Uterus (tissue), 4 donors: ENCODE measurements at places on chromosomes 7 and 10. TPM values are rescaled to one million over a fixed set of nuclear protein-coding genes. Genes with fewer than 3 reads are reported as not detected.

The TMUB1 gene
- 2.9 TPM for total RNA-seq

The ZPBP gene
- 0.62 TPM for total RNA-seq

The SH2D4B gene
- 1.4 TPM for total RNA-seq

The AIMP2 gene
- 9.1 TPM for total RNA-seq

The HDAC9 gene
- 96.2 TPM for total RNA-seq

GRCh38 chr7:43592326-43592725 is 9.4 kb downstream of the STK17A start:
- H3K4me3 ChIP-seq, result no peak overlapping the region
- no peak for DNase-seq
- no peaks in the 10 kb centered on the region for H3K4me1 ChIP-seq
- no peak overlapping the region for H3K27ac ChIP-seq
- no peaks in the 10 kb centered on the region for H3K27me3 ChIP-seq
- no peaks in the 10 kb centered on the region for H3K36me3 ChIP-seq

DNA sequence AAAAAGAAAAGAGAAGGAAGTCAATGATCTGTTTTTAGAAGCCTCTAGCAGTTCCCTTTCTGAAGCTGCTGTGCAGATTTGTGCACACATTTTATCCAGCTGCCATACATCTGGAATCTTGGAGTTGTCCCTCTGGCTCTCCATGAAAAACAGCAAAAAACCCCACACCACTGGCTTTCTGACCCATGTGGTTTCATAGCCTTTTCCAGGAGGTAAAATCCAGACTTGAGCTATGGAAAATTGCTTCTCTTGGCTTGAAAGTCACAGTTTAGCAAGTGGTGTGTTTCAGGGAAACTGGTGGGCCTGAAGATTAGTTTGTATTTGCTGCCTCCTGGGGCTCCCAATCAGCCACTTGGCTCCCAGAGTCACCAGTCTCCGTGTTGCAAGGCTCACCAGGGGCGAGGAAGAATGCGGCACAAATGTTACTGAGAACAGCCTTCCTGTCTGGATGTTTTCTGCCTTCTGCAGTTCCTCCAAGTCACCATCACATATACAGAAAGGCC is 50.1 kb upstream of the ADRB1 start:
- no peaks in the 10 kb centered on the region for H3K36me3 ChIP-seq
- no peaks in the 10 kb centered on the region for H3K27me3 ChIP-seq
- no peaks in the 10 kb centered on the region for H3K4me1 ChIP-seq
- H3K27ac ChIP-seq, result no peak overlapping the region

DNA sequence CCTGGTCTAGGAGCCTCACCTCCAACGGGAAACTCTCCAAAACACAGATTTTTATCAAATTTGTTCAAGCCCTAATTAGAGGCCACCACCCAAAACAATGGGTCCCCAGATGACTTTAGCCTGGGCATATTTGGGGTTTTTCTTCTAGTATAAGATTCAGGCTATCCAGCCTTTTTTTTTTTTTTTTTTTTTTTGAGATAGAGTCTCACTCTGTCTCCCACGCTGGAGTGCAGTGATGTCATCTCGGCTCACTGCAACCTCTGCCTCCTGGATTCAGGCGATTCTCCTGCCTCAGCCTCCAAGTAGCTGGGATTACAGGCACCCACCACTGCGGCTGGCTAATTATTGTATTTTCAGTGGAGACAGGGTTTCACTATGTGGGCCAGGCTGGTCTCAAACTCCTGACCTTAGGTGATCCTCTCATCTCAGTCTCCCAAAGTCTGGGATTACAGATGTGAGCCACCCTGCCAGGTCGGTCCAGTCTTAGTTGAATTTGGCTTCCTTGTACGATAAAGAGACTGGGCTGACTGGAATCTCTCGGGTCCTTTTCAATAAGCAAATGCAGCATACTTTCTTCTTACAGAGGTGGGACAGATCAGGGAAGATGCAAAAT is 91.4 kb upstream of the KLF6 start:
- H3K27ac ChIP-seq, result no peak overlapping the region
- no peak overlapping the region for H3K4me3 ChIP-seq
- H3K4me1 ChIP-seq, result no peaks in the 10 kb centered on the region
- H3K27me3 ChIP-seq, result no peaks in the 10 kb centered on the region

DNA sequence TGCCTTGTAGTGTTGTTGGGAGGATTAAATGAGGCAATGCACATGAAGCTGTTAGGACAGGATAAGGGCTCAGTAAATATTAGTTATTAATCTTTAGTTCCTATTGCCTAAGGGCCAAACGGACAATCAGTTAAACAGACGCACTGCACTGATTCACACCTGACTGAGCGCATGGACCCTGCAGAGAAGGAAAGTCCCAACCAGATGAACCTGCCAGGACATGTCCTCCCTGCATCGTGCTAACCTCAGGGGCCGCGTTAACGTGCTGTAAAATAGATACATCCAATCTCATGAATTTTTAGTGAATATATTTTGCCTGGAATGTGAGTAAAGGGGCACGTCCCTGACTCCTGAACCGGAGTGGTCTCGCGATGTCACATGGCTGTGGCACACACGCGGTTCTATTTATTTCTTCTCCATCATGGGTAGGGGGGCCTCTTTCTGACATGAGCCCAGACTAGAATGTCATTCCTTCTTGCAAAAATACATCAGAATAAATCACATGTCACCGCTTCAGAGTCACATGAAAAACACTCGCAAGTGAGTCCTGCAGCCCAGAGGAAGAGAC is 12.3 kb downstream of the ADARB2 start:
- no peaks in the 10 kb centered on the region for H3K27me3 ChIP-seq
- H3K4me1 ChIP-seq, result no peaks in the 10 kb centered on the region
- H3K27ac ChIP-seq, result no peak overlapping the region
- no peak for DNase-seq
- H3K36me3 ChIP-seq, result no peaks in the 10 kb centered on the region

GRCh38 chr10:49373361-49373760 is 22.5 kb downstream of the DRGX start:
- no peaks in the 10 kb centered on the region for H3K27me3 ChIP-seq
- H3K4me1 ChIP-seq, result no peaks in the 10 kb centered on the region
- DNase-seq, result no peak
- H3K4me3 ChIP-seq, result no peak overlapping the region
- no peak overlapping the region for H3K27ac ChIP-seq

DNA sequence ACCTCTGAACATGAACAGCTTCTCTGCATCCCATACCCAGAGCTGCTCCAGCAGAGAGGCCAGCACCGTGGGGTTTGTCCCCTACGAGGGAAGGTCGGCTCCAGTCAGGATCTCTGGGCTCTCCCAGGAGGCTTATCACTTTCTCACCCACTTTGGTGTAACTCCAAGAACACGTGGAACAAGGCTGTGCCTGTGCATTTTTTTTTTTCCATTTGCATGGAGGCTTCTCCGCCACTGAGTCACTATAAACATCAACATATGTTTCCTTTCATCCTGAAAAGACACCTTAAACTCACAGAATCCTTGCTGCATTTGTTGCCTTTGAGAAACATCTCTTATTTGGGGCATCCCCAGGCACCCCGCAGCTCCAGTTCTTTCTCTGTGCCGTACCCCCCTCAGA is 29.4 kb upstream of the ECHDC3 start:
- DNase-seq, result no peak
- H3K36me3 ChIP-seq, result no peaks in the 10 kb centered on the region
- no peak overlapping the region for H3K4me3 ChIP-seq
- H3K27me3 ChIP-seq, result no peaks in the 10 kb centered on the region
- no peaks in the 10 kb centered on the region for H3K4me1 ChIP-seq

GRCh38 chr10:2760736-2761135 is 306.6 kb upstream of the PFKP start:
- H3K27ac ChIP-seq, result no peak overlapping the region
- H3K4me3 ChIP-seq, result no peak overlapping the region
- H3K27me3 ChIP-seq, result no peaks in the 10 kb centered on the region
- no peaks in the 10 kb centered on the region for H3K36me3 ChIP-seq

DNA sequence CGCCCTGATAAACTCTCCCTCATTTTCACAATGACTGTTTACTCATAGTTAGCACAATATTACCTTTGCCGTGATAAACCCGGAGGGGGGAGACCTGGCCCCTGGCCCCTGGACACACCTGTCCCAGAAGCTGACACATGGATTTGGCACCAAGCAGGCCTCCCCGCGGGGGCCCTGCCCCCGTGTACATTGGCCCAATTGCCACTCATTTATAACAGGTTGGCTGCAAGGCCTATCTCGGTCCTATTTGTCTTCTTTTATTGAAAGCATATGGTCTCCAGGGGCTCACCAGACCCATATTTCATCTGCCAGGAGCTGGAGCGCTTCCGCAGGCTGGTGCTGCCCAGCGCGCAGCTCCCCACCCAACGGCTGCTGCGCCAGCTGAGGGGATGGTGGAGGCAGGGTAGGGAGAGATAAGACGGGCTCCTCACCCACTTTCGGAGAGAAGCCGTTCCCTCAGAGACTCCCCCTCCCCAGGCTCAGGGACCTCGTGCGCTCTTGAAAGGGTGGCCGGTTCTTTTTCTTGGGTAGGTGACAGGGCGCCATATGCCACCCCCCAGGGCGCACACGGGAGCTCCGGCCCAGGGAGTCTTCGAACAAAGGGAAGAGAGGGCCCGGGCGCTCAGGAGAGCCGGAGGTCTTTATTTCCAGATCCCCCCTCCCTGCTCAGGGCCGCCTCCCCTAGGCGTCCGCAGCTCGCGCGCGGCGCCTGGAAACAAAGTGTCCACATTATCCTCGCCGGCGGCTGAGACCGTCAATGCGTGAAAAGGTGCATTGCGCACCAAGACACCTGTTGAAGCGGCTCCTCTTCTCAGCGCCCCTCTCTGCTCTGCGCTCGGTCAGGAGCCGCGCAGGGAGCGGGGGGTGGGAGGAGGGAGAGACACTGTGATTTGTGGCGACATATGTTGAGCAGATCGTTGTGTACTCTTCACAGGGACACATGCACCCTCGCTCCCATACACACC is 4.3 kb upstream of the NEUROG3 start:
- no peak overlapping the region for H3K4me3 ChIP-seq
- DNase-seq, result no peak
- H3K36me3 ChIP-seq, result no peaks in the 10 kb centered on the region
- peaks cover 10% of the 10 kb centered on the region for H3K4me1 ChIP-seq
- peaks cover 12% of the 10 kb centered on the region for H3K27me3 ChIP-seq

DNA sequence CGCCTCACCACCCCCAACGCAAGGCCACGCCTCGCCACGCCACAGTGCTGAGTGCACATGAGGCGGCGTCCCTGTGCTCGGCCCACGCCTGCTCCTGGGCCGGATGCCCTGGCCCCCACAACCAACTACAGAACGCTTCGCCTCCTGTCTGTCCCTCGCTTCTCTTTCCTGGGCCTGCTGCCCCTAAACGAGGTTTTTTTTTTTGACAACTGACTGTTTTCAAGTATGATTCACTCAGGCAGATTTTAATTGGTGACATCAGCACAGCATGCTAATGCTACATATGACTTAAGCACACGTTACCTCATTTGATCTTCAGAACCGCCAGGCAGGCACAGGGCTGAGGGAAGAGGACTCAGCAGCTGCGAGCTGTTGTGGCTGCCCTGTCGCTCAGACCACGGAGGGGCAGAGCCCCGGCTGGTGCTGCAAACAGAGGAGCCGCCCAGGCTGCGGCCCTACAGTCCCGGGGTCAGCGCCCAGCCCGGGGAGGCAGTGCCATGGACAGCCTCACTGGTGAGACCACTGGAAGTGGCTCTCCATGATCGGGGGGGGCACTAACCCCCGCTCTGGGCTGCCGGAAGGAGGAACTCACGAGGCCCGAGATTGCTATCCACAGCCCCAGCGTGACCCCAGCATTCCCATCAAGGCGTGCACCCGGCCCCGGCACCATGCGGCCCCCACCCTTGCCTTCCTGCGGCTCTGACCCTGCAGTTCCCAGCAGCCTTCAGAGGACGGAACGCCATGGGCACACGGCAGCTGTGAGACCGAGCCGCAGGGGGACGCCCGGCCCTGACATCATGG is 212.8 kb downstream of the MAD1L1 start:
- peak overlapping the region; percentile 63 for H3K27ac ChIP-seq
- no peaks in the 10 kb centered on the region for H3K4me1 ChIP-seq
- no peaks in the 10 kb centered on the region for H3K36me3 ChIP-seq
- no peaks in the 10 kb centered on the region for H3K27me3 ChIP-seq
- peak; percentile 83 for DNase-seq
- H3K4me3 ChIP-seq, result no peak overlapping the region

- no peaks in the 10 kb centered on the region for H3K4me1 ChIP-seq
- no peak overlapping the region for H3K27ac ChIP-seq
- DNase-seq, result no peak
- H3K4me3 ChIP-seq, result no peak overlapping the region
Measured at GRCh38 chr10:131123496-131123895, 188.0 kb downstream of the TCERG1L start.

- H3K27ac ChIP-seq, result no peak overlapping the region
- no peaks in the 10 kb centered on the region for H3K27me3 ChIP-seq
- DNase-seq, result no peak
Measured at GRCh38 chr7:31890766-31891165, 179.4 kb downstream of the PDE1C start.

GRCh38 chr10:80100116-80100515 is 21.7 kb downstream of the TMEM254 start:
- H3K36me3 ChIP-seq, result no peaks in the 10 kb centered on the region
- no peak overlapping the region for H3K27ac ChIP-seq
- peaks cover 5% of the 10 kb centered on the region for H3K4me1 ChIP-seq
- no peak overlapping the region for H3K4me3 ChIP-seq

- no peaks in the 10 kb centered on the region for H3K27me3 ChIP-seq
- no peaks in the 10 kb centered on the region for H3K36me3 ChIP-seq
- H3K27ac ChIP-seq, result no peak overlapping the region
- no peak overlapping the region for H3K4me3 ChIP-seq
- DNase-seq, result no peak
Measured at GRCh38 chr10:96973809-96974747, 142.0 kb downstream of the LCOR start.

DNA sequence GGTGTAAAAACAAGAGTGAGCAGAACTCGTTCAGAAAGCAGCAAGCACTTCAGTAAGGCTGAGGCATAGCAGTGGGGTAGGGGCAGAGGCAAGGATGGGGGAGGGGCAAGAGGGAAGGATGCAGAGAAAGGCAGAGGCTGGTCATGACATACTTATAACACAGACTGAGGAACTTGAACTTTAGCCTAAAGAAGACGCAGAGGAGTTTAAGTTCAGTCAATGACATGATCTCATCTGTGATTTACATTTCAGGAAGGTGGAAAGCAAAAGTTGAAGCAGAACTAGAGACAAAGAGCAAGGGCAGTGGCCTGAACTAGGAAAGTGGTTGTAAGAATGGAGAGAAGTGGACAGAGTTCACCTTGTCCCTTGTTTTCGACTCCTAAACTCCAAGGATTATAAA is 15.8 kb downstream of the MACC1 start:
- no peak overlapping the region for H3K27ac ChIP-seq
- no peak overlapping the region for H3K4me3 ChIP-seq
- no peak for DNase-seq
